ENCODE measurements at places on chromosomes 7 and 10.

- no peak for DNase-seq
- no peak overlapping the region for H3K27ac ChIP-seq
- no peaks in the 10 kb centered on the region for H3K27me3 ChIP-seq
Measured at GRCh38 chr7:151819866-151820265, 57.0 kb downstream of the PRKAG2 start.

- no peak overlapping the region for H3K27ac ChIP-seq
- DNase-seq: no peak
- no peaks in the 10 kb centered on the region for H3K36me3 ChIP-seq
- no peak overlapping the region for H3K4me3 ChIP-seq
- H3K4me1 ChIP-seq: no peaks in the 10 kb centered on the region
Measured at GRCh38 chr7:138303230-138304070, 156.6 kb upstream of the TRIM24 start.

DNA sequence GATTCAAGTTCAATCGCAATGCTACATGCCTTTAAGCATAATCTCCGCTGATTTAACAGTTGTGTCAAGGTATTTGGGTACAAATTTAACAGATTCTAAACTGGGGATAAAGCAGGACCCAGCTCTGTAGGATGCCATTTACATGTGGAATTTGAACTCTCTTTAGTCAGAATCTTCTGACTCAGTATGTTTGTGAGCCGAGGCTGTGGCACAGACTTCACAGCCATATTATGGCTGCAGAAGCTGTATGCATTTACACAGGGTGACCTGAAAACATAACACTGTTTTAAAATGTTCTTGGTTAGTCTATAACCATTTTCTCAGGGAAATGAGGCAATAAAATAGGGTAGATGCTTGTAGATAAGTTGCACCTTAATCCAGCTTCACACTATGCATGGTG, 8.7 kb downstream of the PDLIM1 start:
- no peaks in the 10 kb centered on the region for H3K4me1 ChIP-seq
- no peak overlapping the region for H3K4me3 ChIP-seq
- H3K27me3 ChIP-seq: no peaks in the 10 kb centered on the region

- no peaks in the 10 kb centered on the region for H3K36me3 ChIP-seq
- no peaks in the 10 kb centered on the region for H3K27me3 ChIP-seq
- peaks cover 5% of the 10 kb centered on the region for H3K4me1 ChIP-seq
- no peak overlapping the region for H3K4me3 ChIP-seq
- no peak for DNase-seq
- H3K27ac ChIP-seq: no peak overlapping the region
Measured at GRCh38 chr7:142787783-142788182, 17.0 kb downstream of the PRSS2 start.

DNA sequence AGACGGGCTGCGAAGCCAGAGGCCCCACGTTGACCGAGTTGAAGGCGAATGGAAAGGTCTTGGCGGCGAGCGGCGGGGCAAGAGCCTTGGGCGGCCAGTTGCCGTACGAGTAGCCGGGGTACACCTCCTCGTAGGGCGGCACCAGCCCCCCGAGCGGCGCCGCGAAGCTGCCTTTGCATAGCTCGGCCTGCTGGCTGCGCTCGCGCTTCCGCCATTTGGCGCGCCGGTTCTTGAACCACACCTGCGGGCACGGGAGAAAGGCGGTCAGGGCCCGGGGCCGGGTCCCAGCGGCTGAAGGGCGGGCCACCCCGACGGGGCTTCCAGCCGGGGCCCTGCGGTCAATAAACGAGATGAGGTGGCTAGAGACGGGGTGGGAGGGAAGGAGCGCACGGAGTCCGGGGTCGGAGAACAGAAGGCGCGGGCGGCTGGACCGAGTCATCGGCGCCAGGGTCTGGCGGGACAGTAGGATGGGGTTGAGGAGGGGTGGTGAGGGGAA, 4.8 kb downstream of the ELOVL3 start:
- no peak overlapping the region for H3K27ac ChIP-seq
- H3K4me1 ChIP-seq: peaks cover 34% of the 10 kb centered on the region
- H3K4me3 ChIP-seq: peak overlapping the region; percentile 5
- peak; percentile 37 for DNase-seq
- no peaks in the 10 kb centered on the region for H3K36me3 ChIP-seq
- H3K27me3 ChIP-seq: peaks cover 71% of the 10 kb centered on the region

- no peak overlapping the region for H3K4me3 ChIP-seq
- DNase-seq: no peak
- H3K27me3 ChIP-seq: no peaks in the 10 kb centered on the region
- no peak overlapping the region for H3K27ac ChIP-seq
- H3K4me1 ChIP-seq: no peaks in the 10 kb centered on the region
Measured at GRCh38 chr7:147804032-147804431, 786.5 kb upstream of the C7orf33 start.

GRCh38 chr7:94632338-94633013, 23.5 kb downstream of the SGCE start:
- no peak for DNase-seq
- no peaks in the 10 kb centered on the region for H3K4me1 ChIP-seq
- no peak overlapping the region for H3K4me3 ChIP-seq
- no peaks in the 10 kb centered on the region for H3K27me3 ChIP-seq

- H3K36me3 ChIP-seq: peaks cover 40% of the 10 kb centered on the region
- H3K27me3 ChIP-seq: no peaks in the 10 kb centered on the region
Measured at GRCh38 chr10:125012851-125013528, 71.1 kb downstream of the ZRANB1 start.

DNA sequence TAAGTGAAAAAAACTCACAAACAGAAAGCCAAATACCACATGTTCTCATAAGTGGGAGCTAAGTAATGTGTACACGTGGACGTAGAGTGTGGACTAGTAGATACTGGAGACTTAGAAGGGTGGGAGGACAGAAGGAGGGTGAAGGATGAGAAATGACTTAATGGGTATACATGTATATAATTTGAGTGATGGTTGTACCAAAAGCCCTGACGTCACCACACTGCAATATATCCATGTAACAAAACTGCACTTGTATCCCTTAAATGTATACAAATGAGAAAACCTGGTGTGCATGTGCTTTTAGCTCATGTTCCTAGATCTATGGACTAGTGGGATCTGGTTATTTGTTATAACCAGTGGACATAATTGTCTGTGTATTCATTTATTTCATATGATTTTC, 48.5 kb upstream of the FGL2 start:
- DNase-seq: no peak
- H3K36me3 ChIP-seq: no peaks in the 10 kb centered on the region
- no peak overlapping the region for H3K4me3 ChIP-seq
- no peaks in the 10 kb centered on the region for H3K4me1 ChIP-seq
- no peak overlapping the region for H3K27ac ChIP-seq

DNA sequence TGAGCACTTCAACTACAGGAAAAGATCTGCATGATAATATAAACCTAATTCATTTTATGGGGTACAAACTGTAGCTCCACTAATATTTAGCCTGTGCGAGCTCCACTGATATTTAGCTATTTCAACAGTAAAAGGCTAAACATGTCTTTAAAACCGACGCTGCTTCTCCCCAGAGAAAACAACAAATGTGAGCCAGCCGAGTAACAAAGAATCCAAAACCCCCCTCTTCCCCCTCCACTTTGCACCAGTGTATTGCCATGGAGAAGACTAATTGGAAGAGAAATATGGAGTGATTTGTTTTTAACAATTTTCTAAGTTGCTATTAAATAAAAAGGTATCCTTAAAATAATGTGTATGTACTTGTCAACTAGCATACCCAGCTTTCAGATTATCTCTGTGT, 136.7 kb downstream of the GFRA1 start:
- H3K4me3 ChIP-seq: no peak overlapping the region
- H3K4me1 ChIP-seq: peaks cover 17% of the 10 kb centered on the region
- no peaks in the 10 kb centered on the region for H3K27me3 ChIP-seq
- no peak overlapping the region for H3K27ac ChIP-seq
- no peaks in the 10 kb centered on the region for H3K36me3 ChIP-seq
- no peak for DNase-seq

- H3K36me3 ChIP-seq: peaks cover 30% of the 10 kb centered on the region
- peaks cover 24% of the 10 kb centered on the region for H3K4me1 ChIP-seq
- no peaks in the 10 kb centered on the region for H3K27me3 ChIP-seq
- no peak overlapping the region for H3K27ac ChIP-seq
Measured at GRCh38 chr7:712381-713138, 13.9 kb upstream of the DNAAF5 start.

DNA sequence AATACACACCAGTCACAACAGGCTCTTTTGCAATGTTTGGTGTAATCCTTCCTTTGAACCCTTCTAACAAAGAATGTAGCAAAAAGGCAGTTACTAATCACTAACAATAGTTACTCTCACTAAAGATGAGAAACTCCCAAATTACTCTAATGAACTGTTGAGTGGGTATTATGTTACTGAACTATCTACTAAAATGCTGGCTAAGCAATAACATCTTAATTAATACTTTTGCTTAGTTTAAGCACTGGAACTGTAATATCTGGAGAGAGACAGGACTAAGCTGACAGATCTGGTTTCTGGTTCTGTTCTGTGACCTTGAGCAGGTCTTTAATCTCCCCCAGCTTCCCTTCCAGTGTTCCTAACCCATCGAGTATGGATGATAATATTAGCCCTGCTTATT, 241.7 kb downstream of the CHCHD3 start:
- no peaks in the 10 kb centered on the region for H3K27me3 ChIP-seq
- H3K27ac ChIP-seq: no peak overlapping the region
- no peak overlapping the region for H3K4me3 ChIP-seq
- H3K36me3 ChIP-seq: no peaks in the 10 kb centered on the region
- no peaks in the 10 kb centered on the region for H3K4me1 ChIP-seq

DNA sequence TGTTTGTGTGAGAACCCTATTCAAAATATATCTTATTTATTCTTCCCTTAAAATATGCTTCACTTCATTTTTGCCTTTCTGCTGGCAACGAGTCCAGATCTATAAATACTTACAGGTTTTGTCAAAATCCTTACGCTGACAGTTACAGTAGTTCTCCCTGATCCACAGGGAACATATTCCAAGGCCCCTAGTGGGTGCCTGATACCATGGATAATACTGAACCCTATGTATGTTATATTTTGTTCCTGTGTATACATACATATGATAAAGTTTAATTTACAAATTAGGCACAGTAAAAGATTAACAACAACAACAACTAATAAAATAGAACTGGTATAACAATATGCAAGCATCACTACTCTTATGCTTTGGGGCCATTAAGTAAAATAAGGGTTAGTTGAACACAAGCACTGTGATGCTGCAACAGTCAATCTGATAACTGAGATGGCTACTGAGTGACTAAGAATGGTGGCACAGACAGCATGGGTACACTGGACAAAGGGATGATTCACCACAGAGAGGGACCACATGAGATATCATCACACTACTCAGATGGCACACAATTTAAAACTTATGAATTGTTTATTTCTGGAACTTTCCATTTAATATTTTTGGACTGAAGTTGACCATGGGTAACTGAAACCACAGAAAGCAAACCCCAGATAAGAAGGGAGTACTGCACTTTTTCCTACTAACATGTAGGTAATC, 29.4 kb upstream of the PCGF5 start:
- H3K27ac ChIP-seq: no peak overlapping the region
- H3K27me3 ChIP-seq: no peaks in the 10 kb centered on the region
- H3K4me3 ChIP-seq: no peak overlapping the region

DNA sequence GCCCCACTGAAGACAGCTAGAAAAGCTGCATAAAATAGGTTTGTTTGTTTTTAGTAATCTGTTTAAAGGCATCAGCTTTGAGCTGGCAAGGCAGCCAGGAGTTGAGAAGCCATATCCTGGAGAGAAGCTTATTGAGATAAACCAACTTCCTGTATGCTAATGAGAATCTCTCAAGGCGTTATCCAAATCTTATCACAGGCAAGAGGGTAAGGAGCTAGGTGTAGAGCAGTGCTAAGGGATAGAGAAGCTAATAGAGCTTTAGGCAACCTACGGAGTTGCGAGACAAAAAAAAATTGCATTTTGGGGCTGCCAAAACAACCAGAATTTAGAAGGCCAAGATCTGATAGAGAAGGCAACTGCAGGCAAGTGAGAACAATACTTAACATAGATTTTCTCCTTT, 641.6 kb downstream of the SH2D4B start:
- no peak overlapping the region for H3K27ac ChIP-seq
- no peak overlapping the region for H3K4me3 ChIP-seq
- no peaks in the 10 kb centered on the region for H3K4me1 ChIP-seq
- no peak for DNase-seq

GRCh38 chr10:87090779-87091178, 3.9 kb downstream of the GLUD1 start:
- no peak overlapping the region for H3K27ac ChIP-seq
- H3K36me3 ChIP-seq: peaks cover 10% of the 10 kb centered on the region
- H3K4me3 ChIP-seq: peak overlapping the region; percentile 6
- no peak for DNase-seq
- peaks cover 13% of the 10 kb centered on the region for H3K4me1 ChIP-seq
- no peaks in the 10 kb centered on the region for H3K27me3 ChIP-seq

GRCh38 chr10:107880185-107880584, 715.7 kb upstream of the SORCS1 start:
- H3K36me3 ChIP-seq: no peaks in the 10 kb centered on the region
- H3K27ac ChIP-seq: no peak overlapping the region
- DNase-seq: no peak

GRCh38 chr10:112821663-112822062, 128.4 kb upstream of the TCF7L2 start:
- no peak overlapping the region for H3K4me3 ChIP-seq
- H3K4me1 ChIP-seq: peaks cover 8% of the 10 kb centered on the region
- H3K36me3 ChIP-seq: peaks cover 18% of the 10 kb centered on the region
- H3K27me3 ChIP-seq: peaks cover 2% of the 10 kb centered on the region
- no peak for DNase-seq

DNA sequence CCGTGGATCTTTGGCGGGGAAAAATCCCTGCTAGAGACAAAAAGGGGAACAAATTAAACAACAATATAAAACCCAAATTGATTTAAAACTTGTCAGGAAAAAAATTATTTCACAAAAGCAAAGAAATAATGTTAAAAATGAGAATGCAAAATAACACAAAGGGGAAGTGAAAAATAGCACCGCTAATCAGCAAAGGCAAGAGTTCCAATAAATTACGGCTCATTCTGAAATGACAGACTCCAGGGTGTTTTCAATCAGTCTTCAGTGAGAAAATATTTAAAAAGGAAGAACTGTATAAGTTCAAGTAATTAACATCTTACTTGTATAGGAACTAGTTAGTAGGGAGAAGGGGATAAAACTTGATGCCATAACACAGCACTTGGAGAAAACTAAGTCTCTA, 336.8 kb downstream of the LRRTM3 start:
- H3K36me3 ChIP-seq: no peaks in the 10 kb centered on the region
- H3K4me3 ChIP-seq: no peak overlapping the region
- no peak for DNase-seq
- no peak overlapping the region for H3K27ac ChIP-seq
- H3K4me1 ChIP-seq: no peaks in the 10 kb centered on the region

- H3K4me1 ChIP-seq: no peaks in the 10 kb centered on the region
- no peaks in the 10 kb centered on the region for H3K36me3 ChIP-seq
- no peak overlapping the region for H3K4me3 ChIP-seq
- H3K27me3 ChIP-seq: no peaks in the 10 kb centered on the region
Measured at GRCh38 chr10:93876381-93876780, 17.4 kb upstream of the SLC35G1 start.

Measured in spinal cord (tissue), 10 donors.